Activated B cell treated with CpG ODN at 0.5 μM for 24 hours (primary cell): ENCODE measurements at places on chromosomes 11 and 22. TPM values are rescaled to one million over a fixed set of nuclear protein-coding genes. Genes with fewer than 3 reads are reported as not detected.

SCO2 gene
- 7.1 and 11.6 TPM in 2 replicates for total RNA-seq

PDE3B gene
- 11.3 and 13.4 TPM in 2 replicates for total RNA-seq

ANO5 gene
- not detected in 2 replicates for total RNA-seq

DNA sequence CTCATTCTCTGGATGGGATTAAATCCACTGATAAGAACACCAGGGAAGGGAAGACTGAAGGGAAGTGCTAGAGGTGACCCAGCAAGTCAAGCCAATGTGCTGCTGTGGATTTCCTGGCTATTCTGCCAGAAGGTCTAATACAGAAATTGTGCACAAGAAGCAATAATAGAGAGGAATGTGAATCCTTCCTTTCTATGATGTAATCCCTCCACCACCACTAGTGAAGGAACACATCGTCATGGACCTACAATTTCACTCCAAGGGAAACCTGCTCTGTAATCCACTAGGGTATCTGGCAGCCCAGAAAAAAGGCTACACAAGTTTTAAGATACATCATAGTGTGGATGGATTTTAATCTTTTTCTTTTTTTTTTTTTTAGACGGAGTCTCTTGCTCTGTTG is 17.4 kb downstream of the LARGE2 start:
- DNase-seq = no peak

GRCh38 chr11:37946155-37946766 is 1348.2 kb upstream of the RAG2 start:
- DNase-seq = no peak

MUC15 gene
- not detected in 2 replicates for total RNA-seq

- no peak for DNase-seq
Measured at GRCh38 chr11:68775951-68776388, 24.6 kb upstream of the TESMIN start.

DNA sequence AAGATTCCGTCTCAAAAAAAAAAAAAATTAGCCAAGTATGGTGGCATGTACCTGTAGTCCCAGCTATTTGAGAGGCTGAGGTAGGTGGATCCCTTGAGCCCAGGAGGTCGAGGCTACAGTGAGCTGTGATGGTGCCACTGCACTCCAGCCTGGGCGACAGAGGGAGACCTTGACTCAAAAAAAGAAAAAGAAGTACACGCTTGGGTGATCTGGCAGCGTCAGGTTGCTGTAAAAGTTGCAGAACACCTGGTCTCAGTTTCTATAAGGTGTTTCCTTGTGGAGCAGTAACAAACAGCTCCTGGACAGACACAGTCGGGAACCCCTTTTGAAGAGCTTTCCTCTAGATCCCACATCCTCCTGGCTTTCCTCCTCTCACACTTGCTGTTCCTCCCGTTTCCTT is 45.8 kb downstream of the SCGB1A1 start:
- DNase-seq = no peak

KRTAP5-9 gene
- total RNA-seq = 0.37 and 0.53 TPM in 2 replicates

- peak; percentile 71 for DNase-seq
Measured at GRCh38 chr22:49962012-49962750, 1.6 kb downstream of the PIM3 start.

DNA sequence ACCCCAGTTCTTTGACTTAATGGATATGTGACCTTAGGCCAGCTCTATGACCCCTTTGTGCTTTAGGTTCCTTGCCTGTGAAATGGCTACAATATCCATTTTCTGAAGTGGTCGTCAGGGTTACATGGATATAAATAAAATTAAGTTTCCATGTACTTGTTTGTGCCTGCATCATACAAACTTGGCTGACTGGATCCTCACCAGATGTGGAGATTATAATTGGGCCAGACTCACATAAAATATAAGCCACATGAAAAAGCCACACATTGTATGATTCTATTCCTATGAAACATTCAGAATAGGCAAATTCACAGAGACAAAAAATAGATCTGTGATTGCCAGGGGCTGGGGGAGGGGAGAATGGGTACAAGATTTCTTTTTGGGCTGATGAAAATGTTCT is 100.9 kb upstream of the USP47 start:
- no peak for DNase-seq

DNA sequence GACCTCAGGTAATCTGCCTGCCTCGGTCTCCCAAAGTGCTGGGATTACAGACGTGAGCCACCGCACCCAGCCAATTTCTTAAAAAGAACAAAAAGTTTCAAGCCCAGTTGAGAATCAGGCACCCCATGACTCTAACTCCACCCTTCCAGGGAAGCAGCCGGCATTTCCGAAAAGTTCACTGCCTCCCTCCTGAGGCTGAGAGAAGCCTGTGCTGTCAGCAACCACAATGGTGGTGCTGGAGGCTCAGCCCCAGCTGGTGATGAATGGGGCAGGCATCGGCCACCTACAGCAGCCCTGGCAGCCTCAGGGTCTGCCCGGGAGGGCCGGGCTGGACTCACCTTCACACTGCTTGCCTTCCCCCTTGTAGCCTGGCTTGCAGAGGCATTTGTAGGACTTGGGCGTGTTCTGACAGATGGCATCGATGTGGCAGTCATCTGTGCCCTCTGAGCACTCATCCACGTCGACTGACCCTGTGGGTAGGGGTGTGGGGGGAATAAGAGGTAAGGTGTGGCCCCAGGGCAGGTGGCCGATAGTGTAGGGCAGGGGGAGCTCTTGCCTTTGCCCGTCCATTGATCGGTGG is 4.3 kb downstream of the SCUBE1 start:
- DNase-seq = no peak

CBLIF gene
- not detected in 2 replicates for total RNA-seq

KRTAP5-2 gene
- not detected in 2 replicates for total RNA-seq

DNA sequence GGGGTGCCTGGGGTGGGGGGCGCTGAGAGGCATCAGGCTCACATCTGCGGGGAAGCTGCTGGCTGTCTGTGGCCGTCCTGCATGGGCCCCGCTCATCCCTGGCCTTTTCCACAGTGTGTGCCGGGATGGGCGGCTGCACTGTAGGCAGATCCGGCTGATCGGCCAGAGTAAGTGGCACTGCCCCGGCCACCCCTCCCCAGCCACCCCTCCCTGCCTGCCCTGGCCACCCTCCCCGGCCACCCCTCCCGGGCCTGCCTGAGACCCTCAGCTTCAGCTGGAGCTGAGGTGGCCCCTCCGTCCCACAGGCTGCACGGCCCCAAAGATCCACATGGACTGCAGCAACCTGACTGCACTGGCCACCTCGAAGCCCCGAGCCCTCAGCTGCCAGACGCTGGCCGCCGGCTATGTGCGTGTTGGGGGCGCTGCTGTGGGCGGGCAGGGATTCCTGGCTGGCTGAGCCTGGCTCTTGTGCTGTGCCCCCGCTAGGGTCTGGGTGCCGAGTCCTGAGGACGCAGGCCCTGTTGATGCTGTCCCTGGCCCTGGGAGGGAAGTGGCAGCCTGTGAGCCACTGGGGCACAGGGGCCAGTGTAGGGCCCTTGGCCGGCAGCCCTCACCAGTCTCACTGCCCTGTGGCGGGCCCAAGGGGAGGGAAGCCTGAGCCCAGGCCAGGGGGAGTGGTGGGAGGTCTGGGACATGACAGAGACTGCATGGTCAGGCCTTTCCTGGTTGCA is 10.9 kb downstream of the MUC2 start:
- no peak for DNase-seq

DNA sequence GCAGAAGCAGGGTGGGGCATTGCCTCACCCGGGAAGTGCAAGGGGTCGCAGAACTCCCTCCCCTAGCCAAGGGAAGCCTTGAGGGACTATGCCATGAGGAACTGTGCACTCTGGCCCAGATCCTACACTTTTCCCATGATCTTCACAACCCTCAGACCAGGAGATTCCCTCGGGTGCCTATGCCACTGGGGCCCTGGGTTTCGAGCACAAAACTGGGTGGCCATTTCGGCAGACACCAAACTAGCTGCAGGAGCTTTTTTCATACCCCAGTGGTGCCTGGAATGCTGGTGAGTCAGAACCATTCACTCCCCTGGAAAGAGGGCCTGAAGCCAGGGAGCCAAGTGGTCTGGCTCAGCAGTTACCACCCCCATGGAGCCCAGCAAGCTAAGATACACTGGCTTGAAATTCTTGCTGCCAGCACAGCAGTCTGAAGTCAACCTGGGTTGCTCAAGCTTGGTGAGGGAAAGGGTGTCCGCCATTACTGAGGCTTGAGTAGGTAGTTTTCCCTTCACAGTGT is 573.7 kb upstream of the ANO3 start:
- no peak for DNase-seq

USH1C gene
- total RNA-seq = not detected in 2 replicates

IGSF22 gene
- 0.17 and 1.4 TPM in 2 replicates for total RNA-seq

DNA sequence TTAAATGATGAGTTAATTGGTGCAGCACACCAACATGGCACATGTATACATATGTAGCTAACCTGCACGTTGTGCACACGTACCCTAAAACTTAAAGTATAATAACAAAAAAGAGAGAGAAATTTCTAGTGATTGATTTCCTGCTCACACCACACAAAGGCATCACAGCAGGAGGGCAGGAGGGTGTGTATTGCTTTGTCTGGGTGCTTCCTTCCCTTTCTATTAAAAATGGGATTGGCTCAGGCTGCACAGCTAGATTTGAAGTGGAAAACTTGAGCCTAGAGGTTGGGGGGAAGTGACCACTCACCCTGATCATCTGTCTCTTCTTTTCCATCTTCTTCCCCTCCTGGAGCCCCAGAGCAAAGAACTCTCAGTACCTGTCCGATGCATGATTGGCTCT is 944 bp upstream of the SCGB1D2 start:
- no peak for DNase-seq

OR52I1 gene
- not detected in 2 replicates for total RNA-seq

ZNF215 gene
- 5.3 and 5.4 TPM in 2 replicates for total RNA-seq

FGF3 gene
- not detected in 2 replicates for total RNA-seq

DNA sequence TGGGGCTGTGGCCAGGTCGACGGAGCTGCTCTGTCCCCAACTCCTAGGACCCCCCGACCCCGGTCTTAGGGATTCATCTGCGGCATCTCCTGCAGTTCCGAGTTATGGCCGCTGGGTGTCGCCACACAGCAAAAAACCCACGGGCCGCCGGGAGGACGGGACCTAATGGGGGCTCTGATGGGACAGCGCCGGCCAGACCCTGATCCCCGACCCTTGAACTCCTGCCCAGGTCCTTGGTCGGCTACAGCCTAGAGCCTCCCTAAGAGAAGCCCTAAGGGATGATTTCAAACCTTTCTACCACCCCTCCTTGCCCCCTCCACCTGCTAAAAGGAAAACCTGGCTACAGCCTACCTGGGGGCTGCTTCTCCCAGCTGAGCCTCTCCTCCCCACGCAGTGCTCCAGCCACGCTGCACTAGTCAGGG is 30.8 kb upstream of the LRRC10B start:
- DNase-seq = peak; percentile 61

DNA sequence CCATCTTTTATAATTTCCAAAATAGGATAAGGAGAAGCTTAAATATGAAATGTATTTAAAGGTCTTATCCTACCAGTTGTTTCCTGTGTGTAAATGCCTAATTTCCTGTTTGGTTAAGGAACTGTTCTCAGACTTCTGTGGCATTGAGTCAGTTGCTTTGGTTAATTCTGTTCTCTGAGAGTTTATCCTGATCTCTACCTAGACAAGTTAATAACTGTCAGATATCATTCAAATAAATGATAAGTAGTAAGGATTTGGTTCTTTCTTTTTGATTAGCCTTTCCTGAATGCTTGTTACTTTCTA is 39.5 kb downstream of the CTNND1 start:
- DNase-seq = no peak

- no peak for DNase-seq
Measured at GRCh38 chr11:119739975-119740374, 11.0 kb upstream of the NECTIN1 start.

- no peak for DNase-seq
Measured at GRCh38 chr22:22684580-22685561, 40.5 kb downstream of the GGTLC2 start.

DNA sequence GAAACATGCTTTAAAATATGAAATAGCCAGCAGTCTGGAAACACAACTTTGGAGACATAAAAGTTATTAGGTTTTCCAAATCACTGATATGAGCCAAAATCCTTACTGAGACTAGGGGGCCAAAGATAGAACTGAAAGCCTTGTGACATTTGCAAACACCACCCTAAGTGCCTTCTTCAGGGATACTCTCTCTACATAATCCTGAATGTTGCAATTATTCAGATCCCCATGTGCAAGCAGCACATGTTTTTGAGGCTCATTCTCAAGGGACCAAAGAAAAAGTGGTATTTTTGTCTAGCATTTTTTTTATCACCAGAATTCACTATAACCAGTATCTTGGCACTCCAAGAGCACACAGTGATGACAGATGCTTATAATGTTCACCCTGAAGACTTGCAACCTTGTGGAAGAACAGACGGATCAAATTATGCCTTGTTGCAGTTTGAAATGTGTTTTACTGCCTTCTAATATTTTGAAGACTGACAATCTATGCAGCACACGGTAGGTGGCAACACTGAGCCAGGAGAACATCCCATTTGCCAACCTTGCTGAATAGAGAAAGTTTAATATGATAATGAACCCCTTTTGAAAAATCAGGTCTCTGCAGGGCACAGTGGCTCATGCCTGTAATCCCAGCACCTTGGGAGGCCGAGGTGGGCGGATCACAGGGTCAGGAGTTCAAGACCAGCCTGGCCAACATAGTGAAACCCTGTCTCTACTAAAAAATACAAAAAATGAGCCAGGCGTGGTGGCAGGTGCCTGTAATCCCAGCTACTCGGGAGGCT is 78.5 kb downstream of the PLEKHA7 start:
- no peak for DNase-seq

SHANK2 gene
- 0.24 and 0.56 TPM in 2 replicates for total RNA-seq

DNA sequence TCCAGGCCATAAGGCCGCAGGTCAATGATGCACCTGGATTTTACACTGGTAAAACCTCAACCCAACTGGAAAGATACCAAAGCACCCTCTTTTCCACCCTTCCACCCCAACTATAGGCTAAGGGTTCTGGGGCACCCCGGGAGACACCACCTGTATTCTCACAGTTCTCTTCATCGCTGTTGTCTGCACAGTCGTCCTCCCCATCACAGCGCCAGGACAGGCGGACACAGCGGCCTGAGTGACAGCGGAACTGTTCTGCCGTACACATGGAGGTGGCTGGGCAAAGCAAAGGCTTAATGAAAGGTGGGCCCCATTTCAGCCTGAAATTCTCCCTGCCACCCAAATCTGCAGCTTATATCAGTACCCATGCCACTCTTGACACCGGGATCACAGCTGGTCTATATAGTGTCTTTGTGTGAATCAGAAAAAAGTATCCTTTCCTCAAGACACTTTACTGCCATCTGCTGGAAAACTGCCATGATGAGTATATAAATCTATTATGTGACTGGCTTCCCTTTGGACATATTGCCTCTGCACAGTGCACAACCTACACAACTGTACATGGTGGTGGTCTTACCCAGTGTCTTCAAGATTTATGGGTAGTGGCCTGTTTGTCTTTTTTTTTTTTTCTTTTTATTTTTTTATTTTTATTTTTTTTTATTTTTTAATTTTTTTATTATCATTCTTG is 21.5 kb downstream of the LRP4 start:
- DNase-seq = no peak

DNA sequence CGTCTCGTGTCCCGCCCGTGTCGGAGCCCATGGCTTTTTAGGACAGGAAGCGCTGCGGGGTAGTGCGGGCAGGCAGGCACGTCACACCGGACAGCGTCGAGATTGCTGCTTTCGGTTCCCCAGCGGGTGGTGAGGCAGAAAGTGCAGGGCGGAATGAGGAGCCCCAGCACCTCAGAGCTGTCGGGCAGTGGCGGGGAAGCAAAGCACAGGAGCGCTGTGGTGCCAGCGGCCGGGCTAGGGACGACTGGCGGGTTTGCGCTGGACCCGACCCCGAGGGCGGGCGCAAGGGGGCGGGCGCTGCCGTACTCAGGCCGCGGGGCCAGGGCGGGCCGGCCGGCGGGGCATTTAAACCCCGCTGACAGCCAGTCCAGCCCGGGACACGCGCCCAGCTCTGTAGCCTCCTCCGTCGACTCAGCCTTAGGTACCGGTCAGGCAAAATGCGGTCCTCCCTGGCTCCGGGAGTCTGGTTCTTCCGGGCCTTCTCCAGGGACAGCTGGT is at the start of gene SLC37A2:
Gene SLC37A2 (plus strand): TSS at position 375 of the 498 bp plus-strand sequence. CDS start 63 bp downstream, at position 438.
- DNase-seq = peak; percentile 64
